G401 (cell line): ENCODE measurements at places on chromosomes 1 and 21.

DNA sequence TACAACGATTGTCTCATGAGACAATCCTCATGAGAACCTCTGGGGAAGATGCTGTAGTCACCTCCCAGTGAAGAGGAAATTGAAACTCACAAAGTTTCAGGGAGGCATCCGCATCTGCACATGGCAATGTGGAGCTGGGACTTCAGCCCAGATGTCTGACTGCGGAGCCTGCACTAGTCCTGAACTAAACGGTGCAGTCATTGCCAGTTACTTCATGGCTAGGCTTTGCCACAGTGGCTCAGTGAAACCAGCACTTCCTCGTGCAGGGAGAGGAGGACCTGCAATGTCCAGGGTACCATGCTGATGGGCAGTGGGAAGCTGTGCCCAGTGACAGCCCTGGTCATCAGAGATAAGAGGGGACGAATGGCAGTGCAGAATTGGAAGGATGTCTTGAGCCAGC, 40.7 kb upstream of the ETS2 start:
- no peak for DNase-seq

GRCh38 chr1:94061513-94062443, 59.2 kb downstream of the ABCA4 start:
- DNase-seq = peak; percentile 90

GRCh38 chr1:4797016-4797410, 142.6 kb downstream of the AJAP1 start:
- DNase-seq = no peak

DNA sequence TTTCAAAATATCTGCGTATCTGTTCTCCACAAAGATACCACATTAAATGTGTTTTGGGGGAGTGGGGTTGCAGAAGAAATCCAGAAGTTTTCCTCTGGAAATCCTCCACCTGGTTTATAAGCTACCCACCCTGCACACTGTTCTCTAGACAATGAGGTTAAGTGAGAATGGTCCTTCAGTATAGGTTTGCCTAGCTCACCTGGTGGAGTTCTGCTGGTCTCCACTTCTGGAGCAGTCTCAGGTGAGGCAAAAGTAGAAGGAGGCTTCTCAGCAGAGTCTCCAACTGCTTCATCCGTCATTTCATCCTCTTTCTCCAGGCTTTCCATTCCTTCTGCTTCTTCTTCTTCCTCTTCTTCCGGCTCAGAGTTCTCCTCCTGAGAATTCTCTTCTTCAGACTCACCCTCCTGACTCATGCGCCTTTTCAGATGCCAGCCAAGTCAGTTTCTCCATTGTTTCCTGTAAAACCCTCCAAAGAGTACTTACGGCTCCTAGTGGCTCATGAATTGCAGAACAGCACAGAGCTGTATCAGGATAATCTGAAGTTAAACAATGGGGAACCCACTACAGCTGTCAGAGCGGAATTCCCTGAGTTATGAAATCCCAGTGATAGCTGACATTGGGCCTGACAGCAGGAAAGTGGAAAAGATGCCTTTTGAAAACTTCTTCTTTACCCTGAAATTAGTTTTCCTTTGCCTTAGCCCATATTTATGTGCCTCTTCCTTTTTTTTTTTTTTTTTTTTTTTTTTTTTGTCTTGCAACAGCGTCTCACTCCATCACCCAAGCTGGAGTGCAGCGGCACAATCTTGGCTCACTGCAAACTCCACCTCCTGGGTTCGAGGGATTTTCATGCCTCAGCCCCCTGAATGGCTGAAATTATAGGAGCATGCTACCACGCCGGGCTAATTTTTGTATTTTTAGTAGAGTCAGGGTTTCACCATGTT, 38.5 kb downstream of the MSTO1 start:
- DNase-seq = no peak

DNA sequence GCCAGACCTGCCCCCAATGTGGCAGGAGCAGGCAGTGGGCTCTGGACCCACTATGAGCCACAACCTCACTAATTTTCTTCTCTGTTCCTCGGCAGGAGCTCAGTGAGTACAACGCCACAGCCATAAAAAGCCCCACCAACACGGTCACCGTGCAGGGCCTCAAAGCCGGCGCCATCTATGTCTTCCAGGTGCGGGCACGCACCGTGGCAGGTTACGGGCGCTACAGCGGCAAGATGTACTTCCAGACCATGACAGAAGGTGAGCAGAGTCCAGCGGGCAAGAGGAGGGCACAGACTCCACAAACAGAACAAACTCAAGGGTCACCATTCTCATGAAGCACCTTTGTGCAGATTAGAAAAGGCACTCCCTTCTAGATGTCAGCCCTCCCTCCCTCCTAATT, 79.9 kb downstream of the LACTBL1 start:
- no peak for DNase-seq

DNA sequence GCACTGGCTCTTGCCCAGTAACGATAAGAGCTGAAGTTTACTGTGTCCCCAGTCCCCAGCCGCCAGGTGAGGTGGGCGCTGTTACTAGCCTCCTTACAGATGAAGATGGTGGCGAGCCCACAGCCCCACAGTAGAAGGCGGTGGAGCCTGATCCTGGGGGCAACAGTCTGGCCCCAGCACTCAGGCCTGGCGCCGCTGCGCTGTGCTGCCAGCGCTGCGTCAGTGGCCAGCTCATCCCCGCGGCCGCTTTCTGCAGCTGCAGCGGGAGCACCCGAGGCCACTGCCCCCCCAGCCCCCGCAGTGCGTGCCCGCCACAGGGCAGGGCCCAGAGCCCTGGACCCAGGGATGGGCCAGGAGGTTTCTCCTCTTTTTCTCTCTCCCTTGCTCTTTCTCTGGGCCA, 13.3 kb downstream of the H6PD start:
- DNase-seq = no peak
